ENCODE measurements at places on chromosomes 4 and X.

GRCh38 chr4:128385683-128386304, 98.2 kb upstream of the PGRMC2 start:
- DNase-seq, result no peak

GRCh38 chr4:177473991-177474390, 31.8 kb upstream of the AGA start:
- DNase-seq, result peak; percentile 19

DNA sequence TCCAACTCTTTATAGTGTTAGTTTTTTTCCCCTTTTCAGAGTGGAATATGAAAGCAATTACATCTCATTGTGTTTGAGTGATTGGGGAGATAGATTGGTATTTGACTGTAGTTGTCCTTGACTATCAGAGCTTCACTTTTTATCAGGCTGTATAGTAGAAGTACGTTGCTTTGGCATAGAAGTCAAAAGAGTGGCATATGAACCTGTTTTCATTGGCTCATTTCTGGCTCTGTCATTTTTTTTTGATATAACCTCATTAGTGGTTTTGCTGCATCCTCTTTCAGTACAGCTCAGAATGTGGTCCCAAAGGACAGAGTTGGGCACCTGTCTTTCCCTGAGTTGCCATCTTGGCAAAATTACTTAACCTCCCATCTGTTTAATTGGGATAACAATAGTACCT, 1.4 kb downstream of the TMA16 start:
- peak; percentile 7 for DNase-seq

DNA sequence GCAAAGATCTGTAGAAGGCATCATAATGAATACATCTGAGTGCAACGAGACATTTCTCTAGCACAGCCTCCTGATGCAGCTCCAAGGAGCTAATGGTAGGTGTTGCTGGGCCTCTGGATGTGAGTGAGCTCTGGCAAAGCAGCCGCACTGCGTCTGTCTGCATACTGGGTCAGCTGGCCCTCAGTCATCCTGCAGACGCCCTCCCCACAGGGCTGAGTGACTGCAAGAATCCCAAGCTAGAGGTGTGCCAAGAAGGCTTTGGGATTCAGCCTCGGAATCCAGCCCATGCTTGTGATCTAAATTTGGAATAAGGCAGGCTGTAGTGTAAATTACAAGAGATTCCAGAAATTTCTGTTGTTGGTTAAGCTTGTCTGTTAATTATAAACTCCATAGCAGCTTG, 18.5 kb downstream of the HERC3 start:
- DNase-seq, result no peak

GRCh38 chrX:5726224-5726623, 502.4 kb downstream of the NLGN4X start:
- no peak for DNase-seq

GRCh38 chr4:55018521-55018920, 106.9 kb downstream of the KDR start:
- no peak for DNase-seq

DNA sequence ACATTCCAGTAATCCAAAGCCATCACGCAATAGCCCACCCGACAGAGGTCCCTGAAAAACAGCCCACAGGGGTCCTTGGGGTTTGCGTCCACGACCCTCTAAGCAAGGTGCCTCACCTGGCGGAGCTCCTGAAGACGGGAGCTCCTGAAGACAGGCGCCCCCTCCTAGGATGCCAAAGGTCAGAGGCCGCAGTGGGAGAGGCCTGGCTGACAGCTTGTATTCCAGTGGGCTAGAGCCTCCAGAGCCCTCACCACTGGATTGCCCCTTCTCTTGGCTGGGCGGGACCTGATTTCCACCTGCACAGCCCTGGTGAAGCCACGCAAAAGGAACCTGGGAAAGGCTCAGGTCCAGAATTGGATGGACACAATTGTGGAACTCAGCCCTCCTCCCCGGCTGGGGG, 29.7 kb upstream of the WFS1 start:
- DNase-seq, result no peak

- no peak for DNase-seq
Measured at GRCh38 chrX:72079607-72080006, 52.1 kb downstream of the RTL5 start.

DNA sequence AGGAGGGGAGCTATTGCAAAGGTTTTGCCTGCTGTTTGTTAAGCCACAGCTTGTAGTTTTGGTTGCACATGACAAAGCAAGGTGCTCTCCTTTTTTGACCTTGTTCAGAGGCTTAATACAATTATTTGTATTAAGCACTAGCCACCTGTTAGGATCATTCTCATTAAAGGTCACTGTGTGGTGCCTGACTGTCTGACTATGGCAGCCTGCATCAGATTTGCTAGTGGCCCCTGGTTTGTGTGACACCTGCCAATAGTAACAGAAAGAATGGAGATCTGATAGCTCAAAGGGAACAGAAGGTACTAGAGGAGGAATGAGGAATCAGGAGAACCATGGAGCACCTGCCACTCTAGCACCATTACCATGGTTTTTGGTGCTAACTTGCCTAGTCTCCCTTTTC, 102.5 kb downstream of the POLA1 start:
- DNase-seq, result no peak

DNA sequence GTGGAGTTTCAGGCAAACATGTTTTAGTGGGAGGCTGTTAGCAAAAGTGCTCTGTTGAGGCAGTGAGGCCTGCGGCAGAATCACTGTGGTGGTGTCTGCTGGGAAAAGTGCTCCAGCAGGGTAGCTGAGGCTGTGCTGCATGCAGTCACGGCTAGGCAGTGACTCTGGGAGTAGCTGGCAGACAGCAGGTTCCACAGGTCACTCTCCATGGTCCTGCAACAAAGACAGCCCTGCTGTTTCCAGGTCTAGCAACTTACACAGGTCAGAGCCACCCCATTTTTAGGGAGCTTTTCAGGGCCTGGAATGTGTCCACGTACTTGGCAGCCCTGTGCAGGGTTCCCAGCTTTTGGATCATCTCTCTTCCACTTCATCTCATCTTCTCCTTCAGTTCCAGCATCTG, 184.3 kb downstream of the NAA11 start:
- no peak for DNase-seq

DNA sequence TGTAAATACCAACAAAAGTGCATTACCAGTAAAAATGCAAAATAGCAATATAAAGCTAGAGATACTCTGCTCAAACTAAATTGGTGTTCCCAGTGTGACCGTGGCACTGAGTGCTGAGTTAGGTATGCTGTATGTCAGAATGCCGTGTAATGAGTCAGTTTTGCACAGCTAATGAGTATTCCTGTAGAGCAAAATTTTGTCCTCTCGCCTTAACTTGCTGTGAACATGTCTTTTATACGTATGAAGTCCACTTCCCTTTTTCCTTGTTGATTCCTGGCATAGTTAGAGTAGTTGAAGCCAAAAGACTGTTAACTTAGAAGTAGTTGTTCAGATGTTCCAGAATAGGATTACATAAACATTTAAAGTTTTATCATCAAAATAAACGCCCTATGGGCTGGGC, 11.5 kb downstream of the DCLK2 start:
- no peak for DNase-seq

DNA sequence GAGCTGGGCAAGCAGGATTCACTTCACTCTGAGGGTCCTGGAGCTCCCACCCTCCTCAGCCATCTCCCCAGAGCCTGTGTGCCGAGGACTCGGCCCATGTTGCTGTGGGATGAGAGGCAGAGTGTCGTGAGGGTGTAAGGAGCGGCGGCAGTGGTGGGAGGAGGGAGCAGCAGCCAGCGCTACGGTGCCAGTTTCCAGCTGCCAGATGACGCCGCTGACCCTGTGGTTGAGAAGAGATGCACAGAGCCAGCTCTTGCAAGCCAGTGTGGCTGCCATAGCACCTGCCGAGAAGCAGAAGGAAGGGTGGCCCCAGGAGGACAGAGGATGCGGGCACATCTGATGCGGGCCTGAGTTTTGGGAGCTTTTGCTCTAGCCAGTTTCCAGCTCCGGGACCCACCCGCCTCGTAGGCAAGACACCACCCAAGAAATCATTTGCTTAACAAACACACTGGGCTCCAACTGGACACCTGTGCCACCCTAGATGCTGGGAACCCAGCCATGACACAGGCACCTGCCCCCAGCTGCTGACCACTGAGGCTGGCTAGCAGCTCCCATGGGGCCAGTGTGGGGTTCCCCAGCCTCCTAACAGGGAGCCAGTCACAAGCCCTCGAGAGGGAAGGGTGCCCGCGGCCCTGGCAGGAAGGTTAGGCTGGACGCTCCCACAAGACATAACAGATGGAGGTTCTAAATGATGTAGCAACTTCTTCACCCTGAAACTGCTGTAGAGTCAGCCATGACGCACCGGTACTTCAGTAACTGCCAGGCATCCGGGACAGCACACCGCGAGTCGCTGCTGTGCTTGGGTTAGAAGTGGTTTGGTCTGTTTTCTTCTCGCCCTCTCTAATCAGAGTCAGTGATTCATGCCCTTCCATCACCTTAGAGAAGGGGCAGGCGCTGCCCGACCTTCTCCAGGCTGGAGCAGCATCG, 8.9 kb downstream of the MSANTD1 start:
- no peak for DNase-seq

GRCh38 chr4:26032630-26033317, 118.8 kb downstream of the SMIM20 start:
- DNase-seq, result no peak

DNA sequence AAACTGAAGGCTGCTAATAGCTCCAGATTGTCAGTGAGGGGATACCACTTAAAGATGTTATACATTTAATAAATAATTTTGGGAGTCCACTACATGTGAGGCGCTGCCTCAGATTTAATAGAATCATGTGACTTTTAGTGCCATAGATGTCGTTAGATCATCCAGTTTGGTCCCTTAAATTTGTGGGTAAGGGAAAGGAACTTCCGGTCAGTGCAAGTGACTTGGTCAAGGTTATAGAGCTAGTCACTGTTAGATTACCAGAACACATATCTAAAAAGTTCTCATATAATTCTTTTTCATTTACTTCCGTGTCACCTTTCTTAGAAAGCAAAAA, 529 bp upstream of the UBA6 start:
- peak; percentile 17 for DNase-seq

DNA sequence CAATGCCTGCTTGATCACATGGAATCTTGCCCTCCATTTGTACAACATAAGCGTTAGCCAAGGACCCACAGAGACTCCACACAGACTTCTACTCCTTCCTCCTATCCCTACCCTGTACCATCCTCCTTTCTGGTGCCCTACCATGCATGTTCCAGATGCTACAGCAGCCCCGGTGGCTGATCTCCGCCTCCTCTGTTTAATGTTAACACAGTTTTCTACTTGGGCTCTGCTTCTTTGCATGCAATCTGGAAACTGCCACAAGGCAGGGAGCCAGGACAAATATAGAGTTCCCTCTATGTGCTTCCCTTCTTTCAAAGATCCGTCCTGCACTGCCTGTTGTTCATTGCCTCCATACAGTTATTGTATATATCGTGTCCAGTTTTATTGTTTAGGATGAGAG, 368.6 kb upstream of the TENM3 start:
- DNase-seq, result no peak

DNA sequence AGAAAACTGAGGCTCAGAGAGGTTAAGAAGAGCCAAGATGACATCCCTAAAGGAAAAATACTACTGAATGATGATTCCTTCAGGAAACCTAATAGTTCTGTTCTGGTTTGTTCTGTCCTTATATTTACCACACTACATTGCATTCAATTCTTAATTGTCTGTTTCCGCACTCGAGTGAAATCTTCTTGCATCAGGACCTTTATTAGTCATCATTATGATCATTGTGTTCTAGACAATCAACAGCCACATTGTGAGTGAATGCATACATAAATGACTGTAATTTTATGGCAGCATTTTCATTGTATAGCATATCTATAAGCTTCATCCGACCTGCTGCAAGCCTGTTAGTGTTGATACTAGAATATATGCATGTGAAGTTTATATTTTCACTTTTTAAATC, 156.7 kb upstream of the FAM241A start:
- DNase-seq, result no peak

- DNase-seq, result no peak
Measured at GRCh38 chr4:56698329-56698728, 17.2 kb upstream of the HOPX start.

DNA sequence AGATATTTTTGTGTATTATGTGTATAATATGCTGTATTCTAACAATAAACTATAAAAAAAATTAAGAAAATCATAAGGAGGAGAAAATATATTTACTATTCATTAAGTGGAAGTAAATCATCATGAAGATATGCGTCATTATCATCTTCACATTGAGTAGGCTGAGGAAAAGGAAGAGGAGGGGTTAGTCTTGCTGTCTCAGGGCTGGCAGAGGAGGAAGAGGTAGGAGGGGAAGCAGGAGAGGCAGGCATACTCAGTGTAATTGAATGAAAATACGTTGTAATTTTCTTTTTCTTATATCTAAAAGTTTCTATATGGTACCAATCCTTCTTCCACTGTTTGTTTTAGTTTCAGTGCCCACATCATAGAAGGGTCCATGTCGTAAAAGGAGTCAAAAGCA, 9.8 kb upstream of the TMEM185A start:
- no peak for DNase-seq

Data from SK-N-SH (cell line).